Stimulated activated CD8-positive, alpha-beta memory T cell treated with anti-CD3 and anti-CD28 coated beads, Interleukin-7, amount 100 ng/mL, for 1 hour (primary cell): ENCODE measurements at places on chromosomes 7 and 10.

DNA sequence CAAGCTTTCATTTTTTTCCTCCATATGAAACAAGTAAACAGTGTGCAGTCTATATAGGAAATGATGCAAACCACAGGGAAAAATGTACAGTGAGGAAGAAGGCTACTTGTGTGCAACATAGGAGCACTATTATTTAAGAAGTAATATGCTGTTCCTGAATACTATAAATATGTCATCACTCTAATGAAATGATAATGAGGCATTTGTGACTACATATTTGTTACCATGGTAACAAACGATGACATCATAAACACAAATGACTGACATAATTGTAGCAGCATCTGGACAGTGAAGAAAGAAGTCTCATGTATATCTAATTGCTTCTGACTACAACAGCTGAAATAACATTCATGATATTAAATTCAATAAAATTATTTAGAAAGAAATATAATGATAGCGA, 164.8 kb downstream of the C7orf25 start:
- DNase-seq, result no peak

DNA sequence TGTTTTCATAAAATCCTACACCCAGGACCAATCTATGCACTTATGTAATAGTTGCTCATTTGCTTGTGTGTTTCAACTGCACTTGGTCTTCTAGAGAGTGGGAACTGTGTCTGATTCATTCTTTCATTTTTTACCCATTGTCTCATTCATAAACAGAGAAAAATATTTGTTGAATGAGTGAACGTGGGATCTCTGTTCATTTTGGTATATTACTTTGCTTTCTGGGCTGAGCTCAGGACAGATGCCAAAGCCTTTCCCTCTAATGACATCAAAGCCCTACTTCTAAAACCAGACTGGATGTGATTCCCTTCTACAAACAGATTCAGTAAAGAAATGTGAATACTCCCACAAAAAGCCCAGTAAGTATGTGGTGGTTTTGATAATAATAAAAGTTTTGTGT, 145.2 kb downstream of the ST7 start:
- DNase-seq, result no peak

DNA sequence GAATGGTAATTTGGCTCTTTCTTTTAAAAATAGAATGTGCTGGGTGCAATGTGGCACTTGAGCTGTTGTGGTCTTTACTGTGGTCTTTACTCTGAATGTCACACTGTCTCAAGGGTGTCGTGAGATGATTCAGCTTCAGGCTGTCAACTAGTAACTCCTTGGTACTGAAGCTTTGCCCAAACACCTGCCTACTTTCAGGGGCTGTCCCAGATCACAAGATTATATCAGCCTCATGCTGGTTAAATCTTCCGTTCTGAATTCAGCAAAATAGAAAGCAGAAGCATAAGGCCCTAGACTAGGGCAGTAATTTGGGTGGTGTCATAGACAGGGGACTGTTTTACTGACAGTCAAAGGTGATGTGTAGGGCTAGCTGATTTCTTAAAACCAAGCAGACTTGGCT, 110.9 kb downstream of the BAMBI start:
- no peak for DNase-seq

DNA sequence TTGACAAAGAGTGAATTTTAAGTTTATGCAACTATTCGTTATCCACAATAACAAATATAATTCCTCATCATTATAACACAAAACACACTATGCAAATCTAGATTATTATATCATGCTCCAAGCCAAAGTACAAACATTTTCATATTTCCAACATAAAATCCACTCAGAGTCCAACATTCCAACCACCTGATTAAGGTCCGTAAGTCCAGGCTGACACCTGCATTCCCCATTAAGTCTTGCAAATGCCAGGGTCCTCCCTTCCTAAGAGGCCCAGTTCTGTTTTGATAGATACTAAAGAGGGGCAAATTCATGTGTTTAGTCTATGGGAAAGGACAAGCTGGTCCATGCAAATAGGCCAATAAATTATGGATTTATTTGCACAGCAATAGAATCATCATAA, 206.1 kb downstream of the POU6F2 start:
- no peak for DNase-seq

DNA sequence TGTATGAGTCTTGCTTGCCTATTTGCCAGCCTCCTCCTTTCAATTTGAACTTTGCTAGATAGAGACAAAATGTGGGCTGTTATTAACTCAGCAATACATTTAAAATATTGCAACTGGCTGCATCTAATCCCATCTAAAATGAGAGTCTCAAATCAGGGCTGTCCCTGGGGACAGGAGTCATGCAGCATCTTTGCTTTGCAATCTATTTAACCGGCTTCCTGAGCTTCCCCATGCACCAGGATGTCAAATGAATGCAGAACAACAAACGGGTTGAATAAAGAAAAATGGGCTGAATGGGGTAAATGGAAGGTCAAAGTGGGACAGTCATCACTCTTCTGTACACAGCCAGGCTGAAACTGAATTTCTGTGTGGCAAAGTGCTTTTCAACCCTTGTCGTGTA, 89.2 kb downstream of the AOAH start:
- no peak for DNase-seq

DNA sequence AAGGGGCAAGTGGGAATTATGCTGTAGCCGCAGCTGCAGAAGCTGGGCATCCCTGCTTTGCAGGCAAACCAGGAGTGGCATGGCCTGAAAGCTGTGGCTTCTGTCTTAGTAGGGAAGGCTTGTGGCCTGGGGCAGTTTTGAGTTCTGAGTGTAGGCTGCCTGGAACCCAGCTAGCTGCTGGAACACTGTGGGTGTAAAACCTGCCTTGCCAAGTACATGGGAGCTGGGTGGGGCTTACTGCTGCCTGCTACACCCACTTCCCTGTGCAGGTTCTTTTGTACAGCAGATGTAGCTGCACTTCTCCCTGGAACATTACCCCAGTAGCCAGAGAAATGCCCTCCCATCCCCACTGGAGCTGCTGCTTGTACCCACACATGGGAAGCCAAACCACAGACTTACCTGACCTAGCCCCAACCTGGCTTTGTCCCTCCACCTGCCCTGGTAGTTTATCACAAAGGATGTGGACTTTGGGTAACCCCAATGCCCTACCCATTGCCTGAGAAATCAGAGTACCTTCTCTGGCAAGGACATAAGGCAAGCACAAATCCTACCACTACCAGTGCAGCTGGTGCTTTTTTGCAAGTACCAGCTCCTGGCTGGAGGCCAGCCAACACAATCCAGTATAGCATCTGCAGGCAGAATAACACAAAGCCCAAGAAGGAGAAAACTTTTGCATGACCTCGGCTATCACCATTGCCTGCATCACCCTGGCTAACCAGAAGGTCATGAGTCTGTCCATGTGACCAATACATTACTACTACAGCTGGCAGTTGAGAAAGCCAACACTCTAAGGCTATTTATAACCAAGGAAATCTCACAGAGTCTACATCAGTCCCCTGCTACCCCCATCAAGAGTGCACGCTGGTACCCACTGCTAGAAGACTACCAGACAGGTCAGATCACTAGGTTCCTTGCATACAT, 26.5 kb upstream of the PPP1R3A start:
- no peak for DNase-seq

DNA sequence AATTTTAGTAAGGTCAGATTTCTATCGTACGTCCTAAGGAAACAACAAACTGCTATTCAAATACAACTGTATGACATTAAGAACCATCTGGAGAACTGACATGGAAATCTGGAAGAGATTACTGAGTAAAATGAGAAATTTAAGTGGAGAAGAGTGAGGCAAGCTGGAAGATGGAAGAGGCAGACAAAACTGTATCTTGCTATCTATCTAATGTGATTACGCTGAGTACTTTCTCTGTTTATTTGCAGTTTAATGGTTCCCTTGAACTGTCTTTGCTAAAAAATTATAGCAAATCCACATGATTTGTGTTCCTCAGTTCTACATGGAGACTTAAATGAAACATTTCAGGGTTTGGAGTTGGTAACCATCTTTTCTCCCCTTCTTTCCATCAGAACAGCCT, 927.1 kb upstream of the MBL2 start:
- DNase-seq, result no peak

DNA sequence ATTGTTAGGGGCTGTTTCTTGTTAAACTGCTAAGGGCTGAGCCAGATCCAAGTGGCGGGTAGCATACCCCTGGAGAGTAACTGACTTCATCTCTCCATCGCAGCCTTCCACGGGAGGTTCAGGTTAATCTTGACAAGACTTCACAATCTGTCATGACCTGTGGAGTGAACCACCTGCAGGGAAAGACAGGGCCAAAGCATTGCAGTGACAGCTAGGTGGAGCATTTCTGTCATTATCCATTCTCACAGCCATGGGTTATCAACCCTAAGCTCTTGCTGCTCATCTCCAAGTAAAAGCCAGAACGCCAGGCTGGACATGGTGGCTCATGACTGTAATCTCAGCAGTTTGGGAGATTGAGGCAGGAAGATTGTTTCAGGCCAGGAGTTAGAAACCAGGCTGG, 17.2 kb downstream of the ABCC2 start:
- no peak for DNase-seq

- no peak for DNase-seq
Measured at GRCh38 chr10:105071980-105072379, 430.9 kb downstream of the SORCS3 start.

GRCh38 chr10:5892007-5892406, 2.0 kb downstream of the FBH1 start:
- no peak for DNase-seq

- no peak for DNase-seq
Measured at GRCh38 chr7:101435461-101436220, 73.0 kb downstream of the COL26A1 start.

DNA sequence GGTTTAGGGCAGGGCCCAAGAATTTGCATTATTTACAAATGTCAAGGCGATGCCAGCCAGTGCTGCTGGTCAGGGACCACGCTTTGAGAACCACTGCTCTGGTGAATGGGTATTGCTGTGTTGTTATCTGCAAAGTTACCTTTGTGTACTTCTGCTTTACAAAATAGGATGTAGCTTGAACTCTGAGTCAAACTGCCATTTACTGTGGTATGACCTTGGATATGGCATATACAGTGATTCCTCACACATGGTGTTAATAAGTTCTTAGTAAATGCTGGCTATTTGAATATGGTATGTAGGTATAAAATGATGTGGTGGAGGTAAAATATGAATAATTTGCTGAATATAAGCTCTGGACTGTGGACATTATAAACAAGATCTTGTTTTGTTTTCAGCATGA, 148.9 kb downstream of the AUTS2 start:
- no peak for DNase-seq
